ENCODE measurements at places on chromosomes 7 and 10.

GRCh38 chr10:26890956-26891355 lies 30.2 kb upstream of the ABI1 start:
- DNase-seq: peak; percentile 5

- DNase-seq: no peak
Measured at GRCh38 chr10:20707251-20707650, 189.9 kb downstream of the NEBL start.

GRCh38 chr10:61187601-61188000 lies 243.6 kb upstream of the RHOBTB1 start:
- DNase-seq: no peak

GRCh38 chr10:50416181-50416824 lies 165.0 kb upstream of the ASAH2 start:
- no peak for DNase-seq

DNA sequence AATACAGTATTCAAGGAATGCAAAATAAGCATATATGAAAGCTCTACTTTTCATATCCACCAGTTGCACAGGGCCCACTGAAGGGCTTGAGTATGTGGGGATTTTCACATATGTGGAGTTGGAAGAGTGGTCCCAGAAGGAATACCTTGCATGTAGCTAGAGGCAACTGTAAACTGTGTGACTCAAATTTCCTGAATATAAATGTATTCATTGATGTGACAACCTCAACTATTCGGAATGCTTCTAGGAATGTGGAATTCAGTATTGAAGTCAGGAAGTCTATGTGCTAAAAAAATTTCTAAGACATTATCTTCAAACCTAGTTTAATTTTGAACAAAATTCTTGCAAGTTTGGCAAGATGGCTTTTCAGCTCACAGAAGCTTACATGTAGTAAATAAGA lies 695.5 kb upstream of the SEMA3D start:
- DNase-seq: no peak

- no peak for DNase-seq
Measured at GRCh38 chr10:111873041-111873440, 310.5 kb downstream of the GPAM start.

- DNase-seq: no peak
Measured at GRCh38 chr7:112452102-112452888, 2.0 kb downstream of the IFRD1 start.

DNA sequence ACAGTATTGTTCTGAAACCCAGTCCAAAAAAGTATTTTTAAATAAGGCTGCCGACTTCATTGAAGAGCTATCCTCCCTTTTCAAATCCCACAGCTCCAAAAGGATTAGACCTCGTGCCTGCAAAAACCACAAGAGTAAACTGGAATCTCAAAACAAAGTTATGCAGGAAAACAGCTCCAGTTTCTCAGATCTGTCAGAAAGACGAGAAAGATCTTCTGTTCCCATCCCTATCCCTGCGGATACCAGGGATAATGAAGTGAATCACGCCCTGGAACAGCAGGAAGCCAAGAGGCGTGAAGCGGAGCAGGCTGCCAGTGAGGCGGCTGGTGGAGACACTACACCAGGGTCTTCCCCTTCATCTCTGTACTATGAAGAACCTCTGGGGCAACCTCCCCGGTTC lies 12.6 kb downstream of the MYPN start:
- DNase-seq: no peak

DNA sequence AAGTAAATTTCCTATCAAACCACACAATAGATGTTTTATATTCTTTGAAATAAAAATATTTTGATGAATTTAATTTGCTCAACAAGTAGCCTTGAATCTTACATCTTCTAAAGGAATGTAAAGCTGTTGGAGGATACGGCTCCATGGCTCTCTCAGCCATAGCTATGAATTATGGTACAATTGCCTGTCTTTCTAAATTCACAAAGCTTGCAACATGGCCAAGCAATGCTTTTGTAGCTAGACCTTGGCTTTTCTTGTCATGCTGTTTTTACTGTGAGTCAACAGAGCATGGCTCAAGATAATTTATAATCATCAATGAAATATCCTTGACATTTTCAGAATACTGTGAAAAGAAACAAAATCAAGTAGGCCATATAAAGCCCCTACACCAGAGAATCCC lies 286.7 kb downstream of the CACNA2D1 start:
- DNase-seq: no peak

DNA sequence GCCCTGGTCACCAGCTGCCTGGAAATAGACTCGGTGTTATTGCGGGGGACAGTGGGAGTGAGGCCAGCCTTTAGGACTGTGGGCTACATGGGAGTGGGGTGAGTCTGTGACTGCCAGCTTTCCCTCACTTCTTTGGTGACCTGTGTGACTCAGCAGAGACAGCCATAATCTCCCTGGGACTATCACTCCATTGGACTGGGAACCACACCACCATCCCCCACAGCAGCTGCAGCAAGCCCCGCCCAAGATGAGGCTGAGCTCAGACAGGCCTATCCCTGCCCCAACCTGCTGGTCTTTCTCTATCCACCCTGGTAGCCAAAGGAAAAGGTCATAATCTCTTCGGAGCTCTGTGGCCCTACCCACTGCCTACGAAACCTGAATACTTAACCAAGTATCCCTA lies 263.2 kb downstream of the FZD1 start:
- no peak for DNase-seq

- no peak for DNase-seq
Measured at GRCh38 chr7:134089446-134089845, 37.7 kb upstream of the LRGUK start.

DNA sequence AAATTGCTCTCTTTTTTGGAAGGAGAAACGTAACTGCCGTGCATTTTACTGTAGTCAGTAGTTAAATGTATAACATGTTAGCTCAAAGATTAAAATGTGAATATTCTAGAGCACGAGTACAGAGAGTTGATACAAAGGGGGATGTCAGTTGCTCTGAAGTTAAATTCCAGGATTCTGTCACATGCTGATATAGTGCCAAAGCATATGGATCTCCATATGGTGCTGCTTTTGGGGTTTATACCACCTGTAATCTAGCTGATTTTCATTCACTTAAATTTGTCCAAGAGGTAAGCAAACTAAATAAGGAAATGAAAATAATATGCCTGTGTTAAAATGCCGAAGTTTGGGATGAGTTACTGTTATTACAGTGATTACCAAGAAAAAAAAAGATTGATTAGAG lies 298.6 kb downstream of the EXOC4 start:
- DNase-seq: no peak

GRCh38 chr10:125316436-125316835 lies 156.1 kb upstream of the CTBP2 start:
- DNase-seq: no peak

DNA sequence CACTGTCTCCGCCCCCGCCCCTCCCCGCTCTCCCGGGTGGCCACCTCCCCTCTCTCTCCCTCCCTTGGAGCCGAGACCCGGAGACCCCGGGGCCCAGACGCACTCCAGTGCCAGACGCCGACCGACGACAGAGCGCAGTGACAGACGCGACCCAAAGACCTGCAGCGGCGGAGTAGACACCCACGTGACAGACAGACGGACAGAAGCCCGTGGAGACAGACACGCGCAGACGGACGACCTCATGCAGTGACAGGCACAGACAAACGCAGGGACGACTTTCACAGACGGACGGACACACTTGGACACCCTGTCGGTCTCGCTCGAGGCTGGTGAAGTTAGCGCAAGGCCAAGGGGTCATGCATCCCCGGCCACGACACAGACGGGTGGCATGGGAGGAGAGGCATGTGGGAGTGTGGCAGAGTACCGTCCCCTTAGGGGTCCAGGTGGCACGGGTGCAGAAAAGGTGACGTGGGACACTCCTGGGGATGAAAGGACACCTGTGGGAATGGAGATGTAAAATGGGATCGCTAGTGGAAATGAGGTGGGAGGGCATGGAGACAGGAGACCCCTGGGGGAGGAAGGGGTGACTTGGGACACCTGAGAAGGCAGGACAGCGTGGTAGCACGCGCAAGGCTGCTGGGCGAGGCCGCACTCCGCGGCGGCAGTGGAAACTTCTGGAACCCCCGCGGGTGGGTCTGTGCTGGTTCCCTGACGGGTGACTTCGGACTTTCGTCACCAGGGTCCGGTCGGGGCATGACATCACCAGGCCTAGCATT lies 456 bp upstream of the ACHE start:
- no peak for DNase-seq

DNA sequence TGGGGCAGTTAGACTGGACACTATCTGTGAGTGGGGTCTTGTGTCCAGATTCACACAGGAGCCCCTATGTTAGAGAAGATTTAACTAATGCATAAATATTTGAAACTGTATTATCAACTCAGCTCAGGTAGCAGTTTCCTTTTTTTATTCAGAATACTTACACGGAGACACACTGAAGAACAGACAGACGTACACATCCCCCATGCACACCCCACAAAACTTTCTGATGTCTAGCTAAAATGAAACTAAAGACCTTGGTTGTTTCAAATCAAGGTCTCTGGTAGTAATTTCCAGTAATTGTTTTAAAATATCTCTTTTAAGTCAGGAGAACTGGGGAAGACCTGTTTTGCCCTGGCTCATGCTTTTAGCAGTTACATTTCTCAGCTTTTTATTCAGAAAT lies 55.7 kb upstream of the PRKCQ start:
- DNase-seq: no peak

DNA sequence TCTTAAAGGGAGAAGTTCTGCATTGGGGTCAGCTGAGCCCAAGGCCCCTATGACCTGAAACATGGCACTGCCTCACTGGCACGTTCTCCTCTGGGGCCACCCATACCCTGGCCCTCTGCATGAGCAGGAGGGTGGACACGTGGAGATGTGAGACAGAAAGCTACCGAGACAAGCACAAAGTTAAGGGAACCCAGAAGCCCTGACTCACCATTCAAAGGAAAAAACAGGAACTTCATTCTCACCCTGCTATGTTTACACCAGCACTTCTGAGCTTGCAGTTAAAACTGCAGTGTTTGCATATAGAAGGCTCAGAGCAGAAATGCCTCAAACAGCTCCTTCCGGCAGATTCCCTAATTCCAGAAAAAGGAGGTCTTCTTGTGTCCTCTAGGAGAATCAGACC lies 41.7 kb downstream of the DENND11 start:
- no peak for DNase-seq

- no peak for DNase-seq
Measured at GRCh38 chr10:96470116-96470743, 43.5 kb downstream of the TLL2 start.

- DNase-seq: no peak
Measured at GRCh38 chr7:86748843-86749719, 105.4 kb downstream of the GRM3 start.

- no peak for DNase-seq
Measured at GRCh38 chr7:32147546-32148268, 77.5 kb upstream of the PDE1C start.

GRCh38 chr10:70652761-70653657 lies 19.3 kb upstream of the ADAMTS14 start:
- DNase-seq: no peak

GRCh38 chr7:106812027-106812643 lies 52.9 kb upstream of the PIK3CG start:
- no peak for DNase-seq

GRCh38 chr10:110364531-110364937 lies 59.8 kb upstream of the SMNDC1 start:
- DNase-seq: no peak

- DNase-seq: no peak
Measured at GRCh38 chr10:59561477-59562121, 148.1 kb downstream of the SLC16A9 start.

GRCh38 chr7:17700138-17700537 lies 240.2 kb downstream of the SNX13 start:
- DNase-seq: no peak
